ENCODE measurements at places on chromosomes 4 and X.

DNA sequence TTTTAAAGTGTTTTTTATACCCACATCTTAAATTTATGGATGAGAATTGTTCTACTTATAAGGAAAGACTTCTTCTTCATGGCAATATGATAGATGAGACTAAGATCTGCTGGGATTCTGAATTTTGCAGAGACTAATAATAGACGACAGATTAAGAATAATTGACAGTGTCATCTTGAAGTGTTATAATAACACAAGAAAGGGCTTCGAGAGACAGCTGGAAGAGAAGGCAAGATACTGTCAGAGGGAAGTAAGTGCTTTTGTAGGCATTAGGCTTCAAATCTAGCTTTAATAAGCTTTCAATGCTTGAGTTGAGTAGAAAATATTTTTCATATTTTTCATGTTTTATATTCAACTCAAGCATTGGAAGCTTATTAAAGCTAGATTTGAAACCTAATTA lies 797.6 kb upstream of the PABPC4L start:
- DNase-seq, result no peak

GRCh38 chrX:79368441-79368840 lies 1.3 kb upstream of the ITM2A start:
- DNase-seq, result no peak

GRCh38 chr4:6893449-6894085 lies 16.1 kb upstream of the TBC1D14 start:
- no peak for DNase-seq

GRCh38 chrX:139844884-139845283 lies 88.0 kb downstream of the ATP11C start:
- DNase-seq, result no peak

GRCh38 chr4:29009908-29010307 lies 1710.3 kb upstream of the PCDH7 start:
- DNase-seq, result no peak

DNA sequence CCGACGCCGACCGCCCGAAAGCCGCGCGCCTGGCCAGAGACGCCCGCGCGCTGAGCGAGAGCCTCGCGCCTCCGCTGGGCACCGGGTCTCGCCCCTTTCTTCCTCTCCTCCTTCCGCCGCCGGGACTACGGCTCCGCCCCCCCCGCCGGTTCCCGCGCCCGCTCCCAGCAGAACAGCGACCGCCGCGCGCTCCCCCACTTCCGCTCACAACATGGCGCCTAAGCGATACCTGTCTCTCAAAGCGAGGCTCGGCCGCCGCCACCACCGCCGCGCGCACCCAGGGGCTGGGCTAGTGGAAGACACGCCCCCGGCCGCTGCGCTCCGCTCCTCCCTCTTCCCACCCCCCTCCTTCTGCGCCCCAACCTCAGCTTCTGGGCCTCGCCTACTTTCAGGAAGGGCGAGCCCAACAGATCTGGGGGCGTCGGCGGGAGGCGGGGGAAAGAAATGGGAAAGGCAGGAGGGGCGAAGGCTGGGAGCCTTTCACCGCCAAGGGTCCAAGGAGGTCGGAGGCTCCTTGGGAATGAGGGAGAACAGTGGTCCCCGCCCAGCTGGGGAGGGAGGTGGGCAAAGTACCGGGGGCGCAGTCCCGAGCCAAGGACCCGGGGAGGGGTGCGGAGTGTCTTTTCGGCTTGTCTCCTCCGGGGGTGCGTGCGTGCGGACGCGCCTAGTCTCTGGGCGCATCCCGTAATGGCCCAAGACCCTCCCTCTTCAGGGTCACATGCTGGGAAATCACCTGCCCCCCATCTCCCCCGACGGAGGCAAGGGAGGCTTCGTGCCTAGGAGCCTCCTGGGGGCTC lies at the start of gene RPS6KA3:
Gene RPS6KA3, minus strand, starts transcription at position 100 of the 797 bp plus-strand sequence. CDS start 277 bp downstream, outside the sequence.
- DNase-seq, result peak; percentile 91

DNA sequence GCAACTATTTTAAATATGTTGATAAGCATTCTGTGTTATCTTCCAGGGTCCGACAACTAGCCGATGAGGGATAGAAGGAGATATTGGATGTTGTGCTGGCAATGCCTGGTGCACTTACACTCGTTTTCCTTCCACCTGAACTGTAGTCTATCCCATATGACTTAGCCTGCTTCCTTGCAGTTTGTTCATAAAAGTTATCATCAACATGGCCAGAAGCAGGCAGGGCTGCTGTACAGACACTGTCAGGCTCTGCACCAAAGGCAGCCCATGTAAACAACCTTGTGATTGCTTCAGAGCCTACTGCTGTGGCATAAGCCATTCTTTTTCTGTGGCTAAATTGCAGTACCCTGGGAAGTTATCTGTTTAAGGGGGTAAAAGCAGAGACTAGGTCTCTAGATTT lies 1.6 kb downstream of the MAPK10 start:
- DNase-seq, result peak; percentile 5

Data from NCI-H146 (cell line).